Non-pigmented ciliary epithelial cell (primary cell): ENCODE measurements at places on chromosomes 7 and 10.

GRCh38 chr10:71268758-71269157, 50.3 kb upstream of the SLC29A3 start:
- DNase-seq: no peak

GRCh38 chr7:93923296-93923695, 1.8 kb downstream of the GNG11 start:
- DNase-seq: no peak

- no peak for DNase-seq
Measured at GRCh38 chr10:80122746-80123145, 9.8 kb upstream of the PLAC9 start.

DNA sequence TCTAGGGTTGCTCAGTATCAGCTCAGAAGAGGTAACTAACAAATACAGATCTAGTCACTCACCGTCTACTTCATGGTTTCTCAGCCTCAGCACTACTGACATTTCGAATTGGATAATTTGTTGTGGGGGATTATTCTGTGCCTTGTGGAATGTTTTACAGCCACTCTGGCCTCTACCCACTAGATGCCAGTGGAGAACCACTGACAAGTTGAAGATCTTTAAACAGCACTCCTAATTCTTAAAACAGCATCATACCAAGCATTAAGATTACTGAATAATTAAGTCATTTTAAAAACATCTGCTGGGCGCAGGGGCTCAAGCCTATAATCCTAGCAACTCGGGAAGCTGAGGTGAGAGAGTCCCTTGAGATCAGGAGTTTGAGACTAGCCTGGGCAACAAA, 82.6 kb downstream of the UPF2 start:
- DNase-seq: no peak

- DNase-seq: no peak
Measured at GRCh38 chr10:112213098-112213823, 29.7 kb upstream of the GPAM start.

- DNase-seq: no peak
Measured at GRCh38 chr7:541661-542060, 22.0 kb upstream of the PDGFA start.

DNA sequence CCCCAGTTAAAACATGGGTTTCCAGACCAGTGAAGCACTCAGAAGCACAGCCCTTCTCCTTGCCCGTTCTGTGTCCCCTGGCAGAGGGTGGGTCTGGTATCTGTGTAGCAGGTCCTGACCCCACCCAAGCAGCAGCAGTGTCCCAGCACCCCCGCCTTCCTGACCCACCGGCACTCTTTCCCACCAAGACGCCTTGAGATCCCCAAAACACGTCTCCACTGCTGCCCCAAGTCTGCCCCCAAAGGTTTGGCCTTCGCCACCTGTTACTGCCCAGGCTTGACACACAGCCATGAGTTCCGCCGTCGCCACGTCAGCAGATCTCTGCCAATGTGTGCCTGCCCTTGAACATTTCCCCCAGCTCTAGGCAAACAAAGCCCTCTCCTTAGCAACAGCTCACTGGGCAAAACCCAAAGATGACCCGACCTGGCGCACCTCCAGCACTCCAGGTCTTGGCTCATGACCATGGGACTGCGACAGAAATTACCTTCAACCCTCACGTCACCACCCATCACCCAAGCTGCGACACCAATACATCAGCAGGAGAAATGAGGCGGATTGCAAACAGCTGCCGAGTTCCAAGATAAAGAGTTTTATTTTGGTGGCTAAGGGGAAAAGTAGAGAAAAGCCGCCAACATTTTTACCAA, 75.6 kb downstream of the CTBP2 start:
- no peak for DNase-seq

DNA sequence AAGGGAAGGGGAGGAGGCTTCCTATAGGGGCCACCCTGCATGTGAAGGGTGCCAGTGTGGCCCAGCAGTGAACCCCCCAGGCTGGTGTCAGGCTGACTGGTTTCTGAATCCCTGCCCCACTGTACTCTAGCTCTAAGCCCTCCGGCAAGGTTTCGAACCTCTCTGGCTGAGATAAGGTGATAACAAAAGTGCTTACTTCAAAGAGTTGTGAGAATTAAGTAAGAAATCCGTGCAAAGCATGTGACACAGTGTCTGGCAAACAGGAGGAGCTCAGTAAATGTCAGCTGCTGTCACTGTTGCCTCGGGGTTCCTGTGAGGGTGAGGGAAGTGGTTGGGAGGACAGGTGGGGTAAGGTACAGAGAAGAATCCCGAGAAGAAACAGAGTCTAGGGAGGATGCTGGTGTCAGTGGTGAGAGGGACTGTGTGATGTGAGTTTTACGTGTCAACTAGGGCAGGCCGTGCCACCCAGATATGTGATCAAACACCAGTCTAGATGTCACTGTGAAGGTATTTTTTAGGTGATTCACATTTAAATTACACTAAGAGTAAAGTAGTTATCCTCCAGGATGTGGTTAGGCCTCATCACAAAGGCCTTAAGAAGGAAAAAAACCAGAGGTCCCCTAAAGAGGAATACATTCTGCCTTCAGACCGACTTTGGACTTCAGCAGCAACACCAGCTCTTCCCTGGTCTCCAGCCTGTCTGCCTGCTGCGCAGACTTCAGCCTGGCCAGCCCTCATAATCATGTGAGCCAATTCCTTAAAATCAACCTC, 64.4 kb downstream of the BPGM start:
- DNase-seq: no peak

DNA sequence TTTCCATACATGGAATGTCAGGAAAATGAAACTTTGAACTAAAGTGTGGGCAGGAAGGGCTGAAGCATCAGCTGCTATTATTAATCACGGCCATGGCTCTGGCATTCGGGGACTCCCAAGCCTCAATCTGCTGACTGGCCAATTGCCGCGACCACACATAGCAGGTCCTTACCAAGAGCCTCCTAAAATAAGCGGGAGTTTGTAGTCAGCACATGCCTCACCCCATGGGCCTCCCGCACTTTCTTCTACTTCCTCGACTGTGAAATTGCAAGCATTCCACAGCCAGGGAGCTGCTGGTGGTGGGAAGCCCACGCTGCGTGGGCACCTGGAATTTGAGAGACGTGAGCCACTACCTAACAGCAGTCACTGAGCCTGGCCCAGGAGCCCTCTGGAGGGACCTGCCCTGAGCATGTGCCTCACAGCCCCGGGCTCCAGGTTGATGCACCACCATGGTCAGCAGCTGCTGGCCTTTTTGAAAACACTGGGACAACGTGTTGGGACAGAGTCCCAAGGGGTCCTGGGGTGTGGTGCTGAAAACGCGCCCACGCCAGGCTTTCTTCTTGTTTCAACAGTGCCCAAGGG, 211.4 kb downstream of the TNS3 start:
- no peak for DNase-seq

- DNase-seq: no peak
Measured at GRCh38 chr10:87667493-87667892, 7.8 kb downstream of the PAPSS2 start.

- no peak for DNase-seq
Measured at GRCh38 chr7:138396251-138397070, 63.6 kb upstream of the TRIM24 start.

DNA sequence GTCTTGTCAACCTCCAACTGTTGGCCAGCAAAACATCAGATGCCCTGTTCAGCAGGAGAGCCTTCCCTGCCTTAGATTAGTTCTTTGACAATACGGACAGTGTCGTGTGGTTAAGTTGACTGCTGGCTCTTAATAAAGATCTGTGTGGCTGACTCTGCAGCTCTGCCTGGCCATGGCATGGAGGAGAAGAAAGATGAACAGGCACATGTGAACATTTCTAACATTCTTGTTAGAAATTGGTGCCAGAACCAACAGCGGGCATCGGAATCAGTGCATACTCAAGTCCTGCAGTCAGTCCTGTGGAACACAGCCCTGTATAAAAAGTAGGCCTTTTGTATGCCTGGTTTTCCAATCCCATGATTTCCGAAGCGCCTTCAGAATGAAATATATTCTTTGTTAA, 455.6 kb downstream of the POM121L12 start:
- no peak for DNase-seq

DNA sequence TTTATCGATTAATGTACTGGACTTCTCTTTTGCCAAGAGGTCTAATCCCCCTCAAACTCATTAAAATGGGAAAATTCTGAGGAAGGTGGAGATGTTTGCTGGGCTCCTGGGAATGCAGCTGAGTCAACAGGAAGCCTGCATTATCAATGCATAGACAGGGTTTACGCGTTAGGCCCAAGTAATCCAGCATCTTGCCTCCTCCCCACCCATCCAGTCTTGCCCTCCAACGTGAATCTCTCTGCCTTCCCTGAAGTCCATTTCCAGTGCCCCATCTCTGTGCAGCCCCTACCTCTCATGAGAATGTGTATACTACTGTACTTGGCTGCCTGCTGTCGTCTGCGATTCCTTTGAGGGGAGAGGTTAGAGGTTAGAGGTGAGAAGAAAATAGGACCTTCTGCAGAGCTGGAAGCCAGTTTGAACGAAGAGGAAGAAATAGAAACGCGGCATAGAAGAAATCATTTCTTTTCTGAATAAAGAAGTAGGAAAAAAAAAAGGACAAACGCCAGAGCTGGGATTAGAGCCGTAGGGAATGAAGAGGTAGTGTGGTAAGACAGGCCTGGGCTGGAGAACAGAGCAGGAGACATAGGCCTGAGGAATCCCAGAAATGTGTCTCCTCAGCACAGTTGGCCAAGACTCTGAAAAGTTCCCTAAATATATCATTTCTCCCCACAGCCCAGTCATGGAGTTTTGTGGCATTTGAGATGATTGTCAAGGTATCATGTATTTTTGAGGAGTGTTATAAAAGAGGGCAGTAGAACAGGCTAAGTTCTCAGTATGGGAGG, 75.6 kb downstream of the MYOF start:
- DNase-seq: no peak

- DNase-seq: no peak
Measured at GRCh38 chr7:67841896-67842295, 845.3 kb downstream of the TYW1 start.

- no peak for DNase-seq
Measured at GRCh38 chr10:31754803-31755624, 173.6 kb downstream of the ARHGAP12 start.

DNA sequence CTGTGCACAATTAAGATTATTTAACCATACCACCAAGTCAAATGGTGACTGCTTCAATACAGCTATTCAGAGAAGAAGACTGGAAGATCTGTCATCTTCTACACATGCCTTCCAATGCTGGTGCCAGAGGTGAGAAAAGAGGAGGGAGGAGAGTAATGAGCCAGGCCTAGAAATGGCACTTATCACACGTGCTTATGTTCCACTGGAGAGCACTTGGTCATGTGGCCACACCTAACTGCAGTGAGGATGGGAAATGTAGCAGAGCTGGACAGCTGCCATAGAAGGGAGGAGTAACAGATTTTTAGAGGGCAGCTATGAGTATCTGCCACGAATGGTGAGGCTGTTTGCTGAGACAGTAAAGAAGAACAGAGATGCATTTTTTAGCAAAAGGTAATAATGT, 77.1 kb downstream of the MPLKIP start:
- DNase-seq: no peak

DNA sequence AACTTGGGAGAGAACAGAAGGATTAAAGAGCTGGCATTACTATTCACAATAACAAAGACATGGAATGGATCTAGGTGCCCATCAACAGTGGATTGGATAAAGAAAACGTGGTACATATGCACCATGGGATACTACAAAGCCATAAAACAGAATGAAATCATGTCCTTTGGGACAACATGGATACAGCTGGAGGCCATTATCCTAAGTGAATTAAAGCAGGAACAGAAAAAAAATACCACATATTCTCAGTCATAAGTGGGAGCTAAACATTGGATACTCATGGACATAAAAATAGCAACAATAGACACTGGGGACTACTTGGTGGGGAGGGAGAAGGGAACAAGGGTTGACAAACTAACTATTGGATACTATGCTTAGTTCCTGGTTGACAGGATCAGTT, 133.2 kb upstream of the ITGB1 start:
- DNase-seq: no peak

GRCh38 chr10:101321073-101321472, 32.9 kb upstream of the BTRC start:
- DNase-seq: no peak

- no peak for DNase-seq
Measured at GRCh38 chr10:27687326-27687725, 58.3 kb downstream of the MKX start.

- DNase-seq: no peak
Measured at GRCh38 chr10:84908491-84908890, 580.1 kb downstream of the CCSER2 start.

GRCh38 chr10:2825841-2826240, 241.5 kb upstream of the PFKP start:
- no peak for DNase-seq

DNA sequence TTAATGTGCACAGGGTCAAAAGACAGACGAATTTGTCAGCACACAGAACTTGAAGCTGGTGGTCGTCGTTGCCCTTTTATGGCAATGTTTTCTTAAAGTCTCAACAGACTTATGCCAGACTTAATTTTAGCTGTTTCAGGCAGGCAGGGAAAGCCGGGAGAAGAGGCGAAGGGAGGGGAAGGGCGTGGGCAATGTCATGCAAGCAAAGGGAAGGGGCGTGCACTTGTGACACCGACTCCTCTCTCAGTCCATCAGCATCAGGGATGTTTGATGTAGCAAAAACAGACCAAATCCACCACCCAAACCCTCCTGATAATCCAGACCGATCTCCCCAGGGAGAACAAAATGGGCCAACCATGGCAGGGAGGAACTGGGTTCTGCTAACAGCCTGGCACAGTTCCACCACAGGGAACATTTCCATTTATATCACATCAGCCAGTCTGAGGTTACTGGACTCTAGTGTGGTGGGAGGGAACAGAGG, 118.1 kb upstream of the RHEB start:
- no peak for DNase-seq

DNA sequence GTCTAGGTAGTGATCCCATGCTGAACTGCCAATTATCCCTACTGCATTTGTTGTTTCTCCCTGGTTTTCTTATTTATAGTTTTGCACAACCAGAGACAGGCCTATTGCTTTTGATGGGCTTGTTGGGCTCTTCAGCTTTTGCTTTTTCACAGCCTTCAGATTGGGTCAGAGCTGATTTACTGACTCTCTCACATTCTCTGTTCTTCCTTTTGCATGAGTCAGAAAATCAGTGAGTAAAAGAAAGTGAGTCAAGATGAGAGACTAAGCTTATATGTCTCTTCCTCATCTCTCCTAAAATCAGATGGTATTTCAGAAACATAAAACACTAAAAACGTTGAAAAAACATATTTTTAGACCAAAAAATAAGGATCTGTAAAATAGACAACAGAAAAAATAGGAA, 1135.4 kb downstream of the XPNPEP1 start:
- no peak for DNase-seq

DNA sequence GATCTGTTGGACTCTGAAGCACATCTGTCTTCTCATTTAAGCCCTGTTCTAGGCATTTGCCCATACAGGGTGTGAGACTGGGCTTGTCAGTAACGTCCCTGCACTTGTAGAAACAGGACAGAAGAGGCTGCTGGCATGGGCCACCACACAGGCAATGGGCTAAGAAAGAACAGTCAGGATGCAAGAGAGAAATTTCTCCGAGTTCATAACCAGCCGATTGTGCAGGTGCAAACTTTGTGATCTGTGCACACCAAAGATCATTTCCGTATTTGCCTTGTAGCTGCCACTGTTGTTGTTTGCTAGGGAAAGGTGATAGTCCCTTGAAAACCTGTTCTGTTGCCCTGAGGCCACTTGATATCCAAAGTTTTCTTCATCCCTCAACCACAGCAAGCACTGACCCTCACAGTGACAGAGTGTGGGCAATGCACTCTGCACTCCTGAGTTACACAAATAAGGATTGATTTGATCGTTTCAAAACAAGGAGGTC, 20.3 kb downstream of the KLF6 start:
- no peak for DNase-seq
